ENCODE measurements at places on chromosomes 2 and 18.

- no peak for DNase-seq
These were observed 193.3 kb upstream of the SPHKAP start for GRCh38 chr2:228374741-228375140.

DNA sequence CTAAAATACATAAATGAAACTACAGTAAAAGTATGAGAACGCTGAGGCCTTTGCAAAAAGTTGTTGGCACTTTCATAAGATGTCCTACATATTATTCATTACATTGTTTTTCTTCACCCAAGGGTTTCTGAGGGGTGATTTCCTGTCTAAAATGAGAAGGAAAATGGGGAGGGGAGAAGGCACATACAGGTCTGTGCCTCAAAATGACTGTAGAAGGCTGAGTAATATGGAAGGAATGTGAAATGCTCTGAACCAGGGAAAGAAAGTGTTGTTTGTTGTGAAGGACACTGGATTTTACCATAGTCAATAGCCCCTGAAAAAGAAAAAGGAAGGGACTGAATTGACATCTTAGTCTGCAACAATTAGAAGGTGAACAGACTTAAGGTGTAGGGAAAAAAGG lies 99.5 kb upstream of the RNF152 start:
- peak; percentile 94 for DNase-seq

DNA sequence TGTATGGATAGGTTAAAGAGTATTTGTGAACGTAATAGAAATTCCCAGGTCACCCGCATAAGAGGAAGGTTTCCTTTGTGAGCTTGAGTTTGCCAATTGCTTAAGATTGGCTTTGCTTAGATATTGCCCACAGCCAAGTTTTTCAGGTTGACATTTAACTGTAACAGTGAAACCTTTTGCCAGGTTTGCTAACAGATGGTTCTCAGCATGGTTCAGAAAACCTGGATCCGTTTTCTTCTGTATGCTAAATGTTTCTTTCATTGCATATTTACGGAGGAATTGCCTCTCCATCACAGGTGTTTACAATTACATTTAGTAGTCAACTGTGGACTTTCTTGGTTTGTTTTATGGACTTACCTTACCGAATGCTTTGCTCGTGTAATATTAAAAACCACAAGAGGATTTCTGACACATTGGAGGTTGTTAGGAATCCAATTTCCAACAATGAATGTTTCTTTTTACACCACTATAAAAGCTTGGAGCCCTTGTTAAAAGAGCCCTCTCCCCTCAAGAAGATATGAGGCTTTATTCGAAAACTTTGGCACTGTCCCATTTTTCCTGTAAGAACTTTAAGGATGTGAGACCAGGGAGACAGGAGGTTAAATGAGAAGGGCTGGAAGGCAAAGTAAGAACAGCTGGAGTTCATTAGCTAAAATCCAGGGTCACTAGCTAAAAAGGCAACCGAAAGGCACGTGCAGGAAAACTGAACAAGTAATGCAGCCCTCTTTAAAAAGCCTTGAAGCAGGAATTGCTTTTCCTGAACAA lies 7.8 kb downstream of the CDK15 start:
- DNase-seq: no peak

DNA sequence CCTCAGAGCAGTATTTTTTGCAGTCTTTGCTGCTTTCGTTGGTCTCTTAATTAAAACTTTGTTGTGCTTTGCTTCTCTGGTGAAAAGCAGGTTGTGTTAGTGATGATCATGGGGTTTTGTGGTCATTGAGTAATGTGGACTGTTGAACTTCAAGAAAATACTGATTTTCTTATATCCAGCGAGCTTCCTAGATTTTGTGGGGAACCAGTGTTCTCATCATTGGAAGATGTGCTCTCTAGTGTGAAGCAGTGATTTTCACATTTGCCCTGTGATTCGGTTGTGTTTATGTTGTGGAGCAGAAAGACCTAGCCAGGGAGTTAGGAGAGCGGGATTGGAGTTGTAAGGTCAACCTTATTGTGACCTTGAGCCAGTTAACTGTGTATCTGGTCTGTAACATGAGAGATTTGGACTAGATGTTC lies 12.4 kb downstream of the ASAP2 start:
- no peak for DNase-seq

- no peak for DNase-seq
These were observed 94.5 kb upstream of the UPP2 start for GRCh38 chr2:158006961-158007719.

- no peak for DNase-seq
These were observed 131.1 kb upstream of the ZSWIM2 start for GRCh38 chr2:186980117-186980442.

GRCh38 chr2:154133823-154134222 lies 262.1 kb downstream of the GALNT13 start:
- no peak for DNase-seq

GRCh38 chr2:232882505-232883115 lies 12.5 kb downstream of the SNORC start:
- DNase-seq: no peak

DNA sequence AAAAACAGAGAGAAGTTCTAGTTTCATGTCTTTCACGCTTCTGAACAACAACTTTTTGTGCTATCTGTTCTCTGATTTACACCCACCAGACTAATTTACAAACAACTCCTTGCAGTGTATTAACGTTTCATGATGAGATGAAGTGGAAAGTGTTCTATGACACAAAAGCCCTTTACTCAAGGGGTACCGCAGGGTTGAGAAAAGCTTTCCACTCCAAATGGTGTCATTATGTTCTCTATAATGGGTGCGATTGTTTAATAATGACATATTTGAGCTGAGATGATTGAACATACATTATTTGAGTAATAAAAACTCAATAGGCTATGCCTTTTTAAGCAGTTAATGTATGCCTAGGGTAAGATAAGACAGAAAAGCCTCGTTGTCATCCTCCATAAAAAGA lies 76.3 kb downstream of the ACTR3 start:
- no peak for DNase-seq

- peak; percentile 13 for DNase-seq
These were observed 247.5 kb downstream of the NBAS start for GRCh38 chr2:15313657-15314056.

DNA sequence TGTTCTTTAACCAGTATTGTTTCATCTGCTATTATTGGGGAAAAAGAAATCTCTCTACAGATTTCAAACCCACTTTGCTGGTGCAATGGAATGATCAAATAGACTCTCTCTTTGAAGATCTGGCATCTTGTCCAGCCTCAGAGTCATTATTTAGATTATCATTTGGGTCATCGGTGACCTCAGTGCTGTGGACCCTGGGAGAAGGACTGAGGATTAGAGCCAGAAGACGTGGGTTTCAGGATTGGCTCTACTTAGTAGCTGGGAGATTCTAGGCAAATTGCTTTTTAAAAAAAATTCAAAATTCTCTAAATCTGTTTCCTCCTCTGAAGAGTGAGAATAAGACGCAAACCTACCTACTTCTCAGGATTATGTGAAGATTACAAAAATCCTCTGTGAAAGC lies 107.6 kb upstream of the CTAGE1 start:
- DNase-seq: no peak

DNA sequence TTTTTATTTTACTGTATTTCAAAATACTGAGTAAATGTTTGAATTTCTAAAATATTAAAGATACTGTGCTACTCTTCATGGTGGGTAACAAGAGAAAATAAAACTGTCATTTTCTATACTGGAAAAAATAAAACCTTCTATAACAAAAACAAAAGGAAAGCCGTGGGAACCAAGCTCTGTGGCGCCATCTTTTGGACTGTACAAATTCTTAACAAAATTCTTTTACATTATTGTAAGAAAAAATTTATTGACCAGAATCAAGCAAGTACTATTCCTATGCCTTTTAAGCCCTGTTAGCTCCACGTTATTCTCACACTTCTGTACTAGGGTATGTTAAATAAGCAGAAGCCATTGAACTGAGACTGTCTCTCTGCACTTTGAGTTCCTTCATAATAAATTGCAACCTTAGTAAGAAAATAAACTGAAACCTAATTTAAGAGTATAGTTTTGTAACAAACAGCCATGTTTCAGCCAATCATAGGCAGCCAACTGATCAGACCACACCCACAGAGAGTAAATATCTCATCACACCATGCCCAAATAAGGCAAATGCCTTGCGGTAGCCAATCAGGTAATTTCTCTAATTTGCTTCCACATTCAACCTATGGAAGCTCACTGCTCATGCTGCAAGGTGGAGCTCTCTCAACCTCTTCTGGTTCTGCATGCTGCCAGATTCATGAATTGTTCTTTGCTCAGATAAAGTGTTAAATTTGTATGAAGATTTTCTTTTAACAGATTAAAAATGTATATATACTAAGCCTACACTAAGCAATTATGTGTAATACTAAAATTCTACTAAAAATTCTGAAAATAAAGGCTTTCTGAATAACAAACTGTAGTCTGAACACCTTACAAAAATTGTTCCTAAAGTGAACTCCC lies 42.2 kb downstream of the HIBCH start:
- peak; percentile 51 for DNase-seq
